ENCODE measurements at places on chromosomes 3 and 15. TPM values are rescaled to one million over a fixed set of nuclear protein-coding genes. Genes with fewer than 3 reads are reported as not detected.

- no peak for DNase-seq
These were observed 12.7 kb upstream of the ZNF609 start for GRCh38 chr15:64447536-64448315.

The P2RY13 gene
- polyA plus RNA-seq: 0.53 TPM

- DNase-seq: no peak
These were observed 151.9 kb upstream of the ARL6 start for GRCh38 chr3:97612632-97613031.

The GOLGA6L7 gene
- 0.85 TPM for polyA plus RNA-seq

- DNase-seq: no peak
These were observed 98.8 kb downstream of the SPRED1 start for GRCh38 chr15:38351466-38351865.

GRCh38 chr3:183745300-183746098, 47.9 kb downstream of the YEATS2 start:
- no peak for DNase-seq

The SLCO2A1 gene
- polyA plus RNA-seq: 19.7 TPM

The A4GNT gene
- polyA plus RNA-seq: 1.5 TPM

DNA sequence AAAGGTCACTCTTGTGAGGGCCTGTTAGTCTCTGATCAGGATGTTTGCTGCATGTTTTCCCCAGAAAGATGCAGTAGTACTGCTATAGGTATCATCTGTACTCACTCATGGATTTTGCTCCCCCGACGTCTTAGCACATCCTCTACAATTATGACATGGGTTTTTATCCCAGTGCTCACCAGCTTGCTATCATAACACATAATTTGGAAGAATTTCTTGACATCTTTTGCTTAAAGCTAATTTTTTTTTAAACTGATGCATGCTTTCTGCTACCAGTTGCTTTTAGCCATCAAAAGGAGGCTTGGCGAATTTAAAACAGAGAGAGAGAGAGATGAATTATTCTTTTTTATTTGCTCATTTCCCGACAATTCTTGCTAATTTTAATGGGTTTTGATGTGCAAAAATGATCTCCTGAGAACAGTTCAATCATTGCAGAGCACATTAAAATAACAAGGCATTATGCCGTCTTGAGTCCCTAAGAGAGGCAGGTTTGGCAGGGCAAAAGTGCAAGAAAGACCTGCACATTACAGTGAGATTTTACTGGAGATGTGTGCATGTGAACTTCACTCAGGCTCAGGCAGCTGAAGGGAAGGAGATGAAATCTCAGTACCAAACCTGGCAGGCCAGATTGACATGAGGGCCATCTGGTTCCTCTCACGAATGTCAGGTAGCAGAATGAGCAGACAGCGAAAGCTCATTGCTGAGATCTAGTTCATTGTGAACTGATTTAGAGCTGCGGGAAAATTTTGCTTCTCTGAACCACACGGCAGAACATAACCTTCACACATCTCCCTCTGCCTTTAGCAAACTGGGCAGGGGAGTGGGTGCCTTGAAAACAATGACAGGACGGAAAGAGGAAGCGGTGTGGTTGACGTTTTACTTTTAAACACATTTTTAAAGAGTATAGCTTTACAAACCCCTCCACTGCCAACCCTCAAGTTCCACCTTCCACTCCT, 25.9 kb upstream of the GOLGA8B start:
- DNase-seq: no peak

The THPO gene
- polyA plus RNA-seq: 1.8 TPM

Measured in left renal pelvis (tissue), 4 donors.